ENCODE measurements at places on chromosomes 6 and 20. TPM values are rescaled to one million over a fixed set of nuclear protein-coding genes. Genes with fewer than 3 reads are reported as not detected.
A peak's percentile ranks its signal among the peaks of the same experiment; 100 is the strongest.

DNA sequence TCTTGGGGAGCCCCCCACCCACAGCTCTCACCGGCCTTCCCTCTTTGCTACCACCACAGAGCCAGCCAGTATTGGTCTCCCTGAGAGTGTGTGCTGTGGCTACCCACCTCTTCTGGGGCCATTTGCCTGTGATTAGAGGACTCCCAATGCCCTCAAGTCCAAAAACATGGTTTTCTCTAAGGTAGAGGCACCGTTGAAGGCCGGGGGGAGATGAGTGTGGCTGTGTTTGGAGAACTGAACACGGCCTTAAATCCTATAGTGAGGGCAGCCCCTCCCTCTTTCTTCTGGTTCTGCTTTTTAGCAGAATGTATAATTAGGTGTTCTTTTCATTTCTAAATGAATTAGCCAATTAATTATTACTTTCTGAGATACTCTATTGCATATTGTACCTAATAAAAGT lies 2.5 kb downstream of the CCR6 start:
- no peak for DNase-seq

DNA sequence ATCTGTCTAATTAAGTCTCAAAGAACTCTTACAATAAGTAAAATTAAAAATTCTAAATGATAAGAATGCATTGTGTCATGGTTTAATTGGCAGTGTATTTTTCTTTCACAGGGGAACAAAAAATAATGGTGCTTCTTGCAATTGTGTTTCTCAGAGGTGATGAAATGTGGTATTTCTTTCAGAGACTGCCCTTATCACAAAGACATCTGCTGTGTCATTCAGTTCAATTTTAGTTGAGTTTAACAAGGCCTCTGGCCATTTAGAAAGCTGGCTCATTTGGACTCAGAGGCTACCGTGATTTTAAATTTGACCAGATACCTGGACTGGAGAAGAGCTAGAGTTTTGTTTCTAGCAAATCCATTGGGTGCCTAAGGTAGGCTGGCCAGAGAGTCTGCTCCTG lies 23.6 kb upstream of the ZNF831 start:
- DNase-seq = no peak

- DNase-seq = no peak
Observed at GRCh38 chr20:2379511-2380229, 1.0 kb upstream of the TGM6 start.

DNA sequence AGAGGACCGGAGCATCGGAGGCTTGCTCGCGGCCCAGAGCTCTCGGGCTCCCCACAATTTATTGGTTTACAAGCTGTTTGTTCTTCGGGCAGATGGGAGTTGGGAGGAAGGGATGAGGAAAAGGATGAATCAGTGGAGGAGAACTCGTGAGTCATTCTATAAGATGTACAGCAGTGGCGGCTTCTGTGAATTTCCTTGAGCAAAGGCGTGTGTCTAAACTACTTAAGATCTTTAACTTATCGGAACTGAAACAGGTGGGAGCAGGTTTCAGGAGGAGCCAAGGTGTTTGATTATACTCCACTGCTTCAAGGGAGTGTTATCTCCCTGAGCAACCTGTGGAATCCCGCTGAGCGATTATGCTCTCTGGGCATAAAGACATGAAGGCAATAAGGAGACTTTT lies 50.5 kb upstream of the IBTK start:
- DNase-seq = no peak

DNA sequence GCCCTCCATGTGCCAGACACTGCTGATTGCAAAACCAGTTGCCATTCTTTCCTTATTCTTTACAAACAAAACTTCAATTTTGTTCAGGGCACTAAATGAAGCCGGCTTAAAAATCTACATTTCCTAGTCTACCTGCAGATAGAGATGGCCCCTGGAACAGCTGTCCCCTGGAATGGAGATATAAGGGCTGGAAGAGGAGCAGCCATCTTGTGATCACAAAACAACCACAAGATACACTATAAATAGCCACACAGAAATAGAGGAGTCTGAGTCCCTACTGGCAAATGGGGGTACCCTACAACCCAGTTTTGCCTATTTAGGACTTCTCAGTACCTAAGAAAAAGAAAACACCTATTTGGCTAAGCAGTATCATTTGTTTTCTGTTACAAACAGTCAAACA lies 115.9 kb upstream of the BEND6 start:
- no peak for DNase-seq

DNA sequence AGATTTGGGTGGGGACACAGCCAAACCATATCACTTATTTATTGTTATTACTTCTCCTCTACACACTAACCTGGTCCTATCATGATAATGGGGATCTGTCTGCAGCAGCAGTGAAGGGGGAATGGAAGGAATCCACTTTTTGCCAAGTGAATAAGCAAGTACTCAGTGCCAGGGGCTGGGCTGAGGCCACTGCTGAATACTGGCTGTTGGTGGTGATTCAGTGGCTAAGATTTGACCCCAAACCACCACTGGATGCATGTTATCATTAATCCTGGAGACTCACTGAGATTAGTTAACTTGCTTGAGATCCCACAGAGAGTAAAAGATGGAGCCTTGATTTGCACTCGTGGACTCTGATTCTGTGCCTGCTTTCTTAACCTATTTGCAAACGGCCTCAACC lies 127.7 kb downstream of the TSHZ2 start:
- no peak for DNase-seq

- DNase-seq = peak; percentile 38
Observed at GRCh38 chr20:58618351-58619076, 32.6 kb upstream of the STX16 start.

- no peak for DNase-seq
Observed at GRCh38 chr6:170296746-170297575, 6.1 kb upstream of the DLL1 start.

DNA sequence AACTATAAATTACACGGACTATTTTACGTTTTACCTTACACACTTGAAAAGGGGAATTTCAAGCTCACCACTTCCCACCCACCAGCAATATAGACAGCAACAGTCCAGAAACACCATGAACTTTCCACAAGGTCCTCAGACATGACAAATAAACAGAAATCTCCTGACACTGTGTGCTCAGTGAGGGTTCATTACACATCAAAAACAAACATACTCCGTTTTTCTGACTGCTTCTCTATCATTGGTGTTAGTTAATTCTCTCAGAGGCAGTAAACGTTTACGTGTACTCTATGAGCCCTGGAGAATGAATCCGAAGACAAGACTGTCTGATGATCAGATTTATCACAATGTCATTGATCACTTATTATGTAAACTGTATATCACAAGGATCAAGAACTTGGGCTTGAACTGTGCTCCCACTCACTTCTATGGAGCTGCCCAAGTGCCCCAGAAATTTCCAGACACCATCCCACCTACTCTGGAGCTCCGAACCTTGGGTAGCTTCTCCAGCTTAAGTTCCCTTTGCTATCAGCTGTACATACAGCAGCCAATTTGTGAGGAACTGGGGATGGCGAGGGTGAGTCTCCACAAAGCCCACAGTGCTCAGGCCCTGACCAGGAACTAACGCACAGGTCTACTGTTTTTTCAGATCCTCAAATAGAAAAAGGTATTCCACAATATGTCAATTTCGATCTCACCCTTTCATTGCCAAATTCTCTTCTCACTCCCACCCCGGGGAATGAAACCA lies 86.0 kb downstream of the ALDH8A1 start:
- no peak for DNase-seq

- DNase-seq = no peak
Observed at GRCh38 chr6:143213859-143214376, 153.2 kb downstream of the AIG1 start.

DNA sequence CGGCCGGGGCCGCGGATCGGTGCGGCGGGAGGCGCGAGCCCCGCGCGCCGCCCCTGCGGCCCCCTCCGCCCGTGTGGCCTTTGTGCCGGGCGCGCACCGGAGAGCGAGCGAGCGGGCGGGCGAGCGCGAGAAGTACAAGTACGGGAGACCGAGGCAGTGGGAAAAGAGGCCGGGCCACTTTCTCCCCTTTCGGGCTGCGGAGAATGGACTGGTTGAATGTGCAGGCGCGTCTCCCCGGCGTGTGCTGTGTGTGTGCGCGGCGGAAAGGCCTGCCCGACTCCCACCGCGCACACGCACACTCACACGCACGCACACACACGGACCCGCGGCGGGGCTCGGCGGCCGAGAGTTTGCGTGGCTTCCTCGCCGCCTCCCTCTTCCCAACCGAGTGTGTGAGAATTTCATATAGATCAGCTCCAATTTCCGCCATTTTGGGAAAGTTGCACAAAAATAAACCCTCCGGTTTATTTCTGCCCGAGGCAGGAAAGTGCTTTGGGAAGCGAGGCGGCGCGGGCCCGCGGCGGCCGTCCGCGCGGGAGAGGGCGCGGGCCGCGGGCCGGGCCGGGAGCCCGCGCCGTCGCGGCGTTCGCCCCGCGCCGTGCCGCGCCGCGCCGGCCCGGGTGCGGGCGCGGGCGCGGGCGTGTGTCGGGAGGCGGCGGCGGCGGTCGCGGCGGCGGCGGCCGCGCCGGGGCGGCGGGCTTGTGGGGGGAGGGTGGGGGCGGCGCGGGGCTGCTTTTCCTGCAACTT lies 1.1 kb downstream of the L3MBTL3 start:
- peak; percentile 35 for DNase-seq

DNA sequence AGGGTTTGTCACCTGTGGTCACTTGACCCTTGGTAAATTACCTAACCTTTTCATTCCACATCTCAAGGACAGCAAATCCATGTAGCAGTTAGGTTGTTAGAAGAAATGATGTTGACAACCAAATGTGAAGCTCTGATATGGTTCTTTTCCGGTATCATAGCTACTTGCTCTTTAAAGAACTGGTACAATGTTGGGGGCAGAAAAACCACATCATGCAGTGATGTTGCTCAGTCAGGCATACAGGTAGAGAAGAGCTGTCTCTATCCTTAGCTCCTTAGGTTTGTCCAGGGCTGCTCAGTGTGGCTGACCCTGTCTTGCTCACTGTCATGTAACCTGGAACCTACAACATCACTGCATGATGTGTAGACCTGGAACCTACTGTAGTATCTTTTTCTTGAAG lies 135.5 kb downstream of the LRRC1 start:
- DNase-seq = no peak

DNA sequence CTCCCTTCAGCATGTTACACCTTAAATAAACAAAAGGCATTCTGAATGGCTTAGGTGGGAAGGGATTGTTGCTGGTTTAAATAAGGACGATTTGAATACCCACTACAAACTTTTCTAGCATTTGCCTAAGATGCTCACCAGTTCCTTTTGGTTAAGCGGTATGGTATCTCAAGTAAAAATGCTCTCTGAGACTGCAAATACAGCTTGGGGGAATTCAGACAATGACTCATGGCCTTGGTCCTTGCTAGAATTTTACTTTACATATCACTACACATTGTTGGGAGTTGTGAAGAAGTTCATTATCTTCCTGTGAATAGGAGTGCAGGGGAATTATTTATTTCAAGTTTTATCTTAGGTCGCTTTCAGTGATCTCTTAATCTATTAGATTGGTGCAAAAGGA lies 670.7 kb downstream of the UTRN start:
- no peak for DNase-seq

DNA sequence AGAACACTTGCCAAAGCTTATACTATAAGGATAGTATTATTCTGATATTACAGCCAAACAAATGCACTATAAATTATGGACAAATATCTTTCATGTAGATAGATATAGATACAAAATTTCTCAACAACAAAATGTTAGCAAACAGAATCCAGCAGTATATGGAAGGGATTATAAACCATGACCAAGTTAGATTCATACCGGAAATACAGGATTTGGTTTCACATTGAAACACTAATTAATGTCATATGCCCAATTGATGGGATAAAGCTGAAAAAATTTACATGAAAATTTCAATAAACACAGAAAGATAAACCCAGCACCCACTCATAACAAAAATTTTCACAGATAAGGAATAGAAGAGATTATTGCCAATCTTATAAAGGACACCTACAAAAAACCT lies 770.3 kb upstream of the SLC35B3 start:
- DNase-seq = no peak

GRCh38 chr20:33450867-33451266 lies 7.3 kb upstream of the SNTA1 start:
- no peak for DNase-seq

DNA sequence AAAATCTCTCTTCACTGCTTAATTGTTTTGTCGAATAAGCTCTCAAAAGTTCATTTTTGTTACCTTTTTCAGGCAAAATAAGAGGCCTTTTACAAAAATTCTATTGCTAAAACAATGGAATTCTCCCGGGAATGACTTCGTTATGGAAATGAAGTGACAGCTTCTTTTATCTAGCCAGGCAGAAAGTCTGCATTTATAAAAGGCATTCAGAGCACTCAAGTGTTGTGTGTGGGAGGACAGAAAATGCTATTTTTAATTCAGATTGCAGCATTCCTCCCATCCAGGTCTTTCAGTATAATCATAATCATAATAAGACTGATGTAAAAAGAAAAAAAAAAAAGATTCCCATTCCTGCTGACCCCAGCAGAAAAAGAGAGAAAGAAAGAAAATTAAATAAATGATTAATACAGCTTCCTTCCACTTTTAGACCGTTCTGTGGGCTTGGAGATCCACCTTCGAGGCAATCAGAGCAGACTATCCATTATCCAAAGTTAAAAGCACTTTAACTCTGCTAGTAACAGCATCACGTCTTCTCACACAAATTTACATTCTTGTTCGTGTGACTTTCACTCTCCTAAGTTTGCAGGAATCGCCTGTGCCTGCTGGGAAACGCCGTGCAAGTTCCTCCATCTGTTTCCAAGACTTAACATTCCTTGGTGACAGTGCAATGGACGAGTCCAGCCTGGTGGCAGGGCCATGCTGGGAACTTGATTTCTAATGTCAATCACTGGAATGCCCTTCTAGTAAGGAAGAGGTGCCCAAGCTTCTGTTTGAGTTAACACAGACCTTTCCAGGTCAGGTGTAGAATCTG lies 258.8 kb downstream of the GMPR start:
- DNase-seq = no peak

GRCh38 chr6:37559050-37559449 lies 59.4 kb upstream of the CCDC167 start:
- no peak for DNase-seq

DNA sequence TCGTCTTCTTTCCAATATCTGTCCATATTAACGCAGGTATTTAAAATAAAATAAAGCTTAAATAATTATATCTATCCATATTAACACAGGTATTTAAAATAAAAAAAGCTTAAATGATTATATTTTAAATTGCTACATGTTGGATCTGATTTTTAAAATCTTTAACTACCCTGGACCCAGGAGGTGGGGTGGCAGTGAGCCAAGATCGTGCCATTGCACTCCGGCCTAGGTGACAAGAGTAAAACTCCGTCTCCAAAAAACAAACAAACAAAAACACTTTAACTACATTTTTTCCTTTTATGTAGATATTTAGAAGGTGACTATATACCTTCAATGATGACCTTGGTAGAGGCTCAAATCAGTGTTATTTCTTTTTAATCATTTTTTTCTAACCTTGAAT lies 211.9 kb downstream of the GRIK2 start:
- DNase-seq = peak; percentile 18

GRCh38 chr6:29723262-29723665 lies at the start of gene HLA-F:
Gene HLA-F, plus strand, starts transcription at chr6:29723434. Its CDS starts 30 bp downstream, at chr6:29723464.
- DNase-seq = peak; percentile 89

- DNase-seq = no peak
Observed at GRCh38 chr20:49572857-49573256, 4.9 kb upstream of the PTGIS start.

The CD93 gene
- total RNA-seq = 46.3 TPM

The NNAT gene
- total RNA-seq = 2.8 TPM

The BPIFB4 gene
- not detected for total RNA-seq

The PPIL4 gene
- total RNA-seq = 23.3 TPM

The TP53TG5 gene
- total RNA-seq = 2.0 TPM

The STX7 gene
- total RNA-seq = 46.4 TPM

The COL11A2 gene
- 1.3 TPM for total RNA-seq

The DEFB132 gene
- total RNA-seq = not detected
